ENCODE measurements at places on chromosomes 16 and 17. TPM values are rescaled to one million over a fixed set of nuclear protein-coding genes. Genes with fewer than 3 reads are reported as not detected.

DNA sequence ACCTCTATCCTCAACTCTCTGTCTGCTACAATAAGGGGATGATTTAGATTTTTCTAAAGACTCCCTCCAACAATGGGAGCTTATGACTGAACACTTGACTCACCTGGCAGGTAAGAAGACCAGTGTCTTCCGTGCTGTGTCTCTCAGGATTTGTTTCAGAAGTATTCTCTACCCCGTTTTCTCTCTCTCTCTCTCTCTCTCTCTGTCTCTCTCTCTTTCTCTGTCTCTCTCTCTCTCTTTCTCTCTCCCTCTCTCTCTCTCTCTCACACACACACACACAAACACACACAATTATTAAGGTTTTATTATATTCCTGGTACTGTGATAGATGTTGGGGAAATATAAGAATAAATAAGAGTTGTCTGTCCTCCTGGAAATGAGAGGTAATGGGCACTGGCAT is 263.9 kb downstream of the TOX3 start:
- DNase-seq, result no peak

DNA sequence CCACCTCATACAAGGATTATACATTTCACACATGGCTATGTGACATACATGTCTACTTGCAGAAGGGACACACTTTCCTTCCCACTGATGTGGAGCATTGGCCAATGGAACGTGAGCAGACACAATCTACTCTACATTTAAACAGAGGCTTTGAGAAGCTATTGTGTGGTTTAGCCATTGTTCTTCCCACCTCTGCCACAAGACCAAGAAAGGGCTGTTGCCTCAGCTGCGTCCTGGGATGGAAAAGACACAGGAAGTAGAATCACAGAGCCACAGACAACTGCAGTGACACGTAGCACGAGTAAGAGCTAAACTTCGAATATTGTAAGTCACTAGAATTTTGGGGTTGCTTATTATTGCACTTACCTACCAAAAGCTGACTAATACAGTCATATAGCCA is 33.3 kb downstream of the PRKCB start:
- no peak for DNase-seq

RNF151 gene
- total RNA-seq, result not detected

FBXO39 gene
- total RNA-seq, result not detected

BCO1 gene
- total RNA-seq, result not detected

MMP28 gene
- not detected for total RNA-seq

- no peak for DNase-seq
These were observed 59.0 kb downstream of the SPACA3 start for GRCh38 chr17:33050611-33051140.

PRR14 gene
- total RNA-seq, result 32.4 TPM

DNA sequence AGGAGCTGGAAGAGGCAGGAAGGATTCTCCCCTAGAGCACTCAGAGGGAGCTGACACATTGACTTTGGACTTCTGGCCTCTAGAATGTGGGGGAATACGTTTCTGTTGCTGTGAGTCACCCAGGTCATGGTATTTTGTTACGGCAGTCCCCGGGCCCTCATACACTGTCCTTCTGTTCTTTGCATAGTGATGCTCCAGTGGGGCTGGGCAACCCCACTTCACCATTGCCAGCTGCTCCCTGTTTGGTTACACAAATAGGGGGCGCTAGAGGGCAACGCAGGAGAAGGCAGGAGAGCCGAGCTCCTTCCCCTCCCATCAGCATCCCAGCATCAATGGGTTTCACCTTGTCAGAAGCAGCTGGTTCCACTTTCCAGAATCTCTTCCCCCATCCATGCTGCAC is 257.7 kb upstream of the FOXF1 start:
- peak; percentile 15 for DNase-seq

DNA sequence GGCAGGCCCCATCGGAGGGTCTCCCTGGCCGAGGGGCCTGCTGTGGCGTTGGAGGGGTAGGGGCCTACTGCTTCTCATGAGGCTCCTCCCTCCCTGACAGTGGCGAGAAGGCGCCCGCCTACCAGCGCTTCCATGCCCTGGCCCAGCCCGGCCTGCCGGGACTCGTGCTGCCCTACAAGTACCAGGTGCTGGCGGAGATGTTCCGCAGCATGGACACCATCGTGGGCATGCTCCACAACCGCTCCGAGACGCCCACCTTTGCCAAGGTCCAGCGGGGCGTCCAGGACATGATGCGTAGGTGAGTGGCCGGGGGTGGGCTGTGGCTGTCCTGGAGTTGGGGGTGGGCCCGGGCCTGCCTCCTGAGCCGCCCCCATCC is 1.7 kb downstream of the CDT1 start:
- DNase-seq, result no peak

KRTAP4-3 gene
- total RNA-seq, result not detected

GRCh38 chr16:53891409-53892139 is 187.6 kb downstream of the FTO start:
- no peak for DNase-seq

- DNase-seq, result no peak
These were observed 55.0 kb downstream of the PITPNM3 start for GRCh38 chr17:6501359-6501758.

MMP25 gene
- total RNA-seq, result 0.06 TPM

GRCh38 chr16:7888411-7888810 is 555.8 kb downstream of the RBFOX1 start:
- DNase-seq, result no peak

DNA sequence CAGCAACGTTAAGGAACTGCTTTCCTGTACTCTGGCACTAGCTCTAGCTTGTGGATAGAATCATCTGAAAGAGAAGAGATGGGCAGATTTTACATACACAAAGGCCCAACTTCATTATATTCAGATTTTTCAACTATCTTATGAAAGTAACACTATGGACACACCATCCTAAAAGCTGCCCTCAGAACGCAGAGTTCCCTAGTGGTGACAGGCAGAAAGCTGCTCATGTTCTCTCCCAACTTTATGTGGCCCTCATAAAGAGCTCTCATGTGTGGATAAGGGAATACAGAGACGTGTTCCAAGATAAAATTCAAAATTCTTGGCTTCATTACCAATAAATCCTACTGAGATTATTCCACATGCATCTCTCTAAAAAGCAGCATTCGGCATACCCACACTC is 1.5 kb downstream of the CFAP20 start:
- peak; percentile 30 for DNase-seq

GRCh38 chr16:15996432-15997109 is 47.2 kb downstream of the ABCC1 start:
- DNase-seq, result peak; percentile 89

DNA sequence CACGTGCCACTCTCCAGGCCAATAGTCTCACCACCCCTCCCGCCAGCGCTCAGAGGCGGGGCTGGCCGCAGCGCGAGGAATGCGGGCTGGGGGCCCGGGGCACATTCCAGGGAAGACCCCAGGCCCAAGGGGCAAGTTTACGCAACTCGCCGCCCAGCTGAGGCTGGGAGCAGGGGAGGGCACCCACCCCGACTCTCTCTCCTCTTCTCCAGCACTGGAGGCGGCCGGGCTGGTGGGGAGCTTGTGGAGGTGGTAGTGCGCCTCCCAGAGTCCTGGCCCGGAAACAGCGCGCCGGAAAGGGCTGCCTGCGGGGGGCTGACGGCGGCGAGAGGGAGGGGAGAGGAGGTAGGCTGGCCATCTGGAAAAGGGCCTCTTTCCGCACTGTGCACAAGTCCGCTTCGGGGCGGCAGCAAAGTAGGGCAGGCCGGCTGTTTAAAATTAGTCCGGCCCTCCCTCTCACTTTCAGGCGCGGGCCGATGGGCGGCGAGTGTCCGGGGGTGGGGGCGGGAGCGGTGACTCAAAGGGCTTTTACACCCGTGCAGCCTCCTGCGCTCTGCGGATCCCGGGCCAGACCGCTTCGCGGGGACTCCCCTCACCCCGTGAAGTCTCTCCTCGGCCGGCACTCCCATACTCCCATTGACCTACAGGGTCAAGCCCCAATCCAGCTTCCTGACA is 1.1 kb downstream of the FHOD1 start:
- DNase-seq, result peak; percentile 81

KRT39 gene
- not detected for total RNA-seq

ALOXE3 gene
- 0.18 TPM for total RNA-seq

- DNase-seq, result peak; percentile 72
These were observed 26.0 kb upstream of the B4GALNT2 start for GRCh38 chr17:49106321-49107210.

DNA sequence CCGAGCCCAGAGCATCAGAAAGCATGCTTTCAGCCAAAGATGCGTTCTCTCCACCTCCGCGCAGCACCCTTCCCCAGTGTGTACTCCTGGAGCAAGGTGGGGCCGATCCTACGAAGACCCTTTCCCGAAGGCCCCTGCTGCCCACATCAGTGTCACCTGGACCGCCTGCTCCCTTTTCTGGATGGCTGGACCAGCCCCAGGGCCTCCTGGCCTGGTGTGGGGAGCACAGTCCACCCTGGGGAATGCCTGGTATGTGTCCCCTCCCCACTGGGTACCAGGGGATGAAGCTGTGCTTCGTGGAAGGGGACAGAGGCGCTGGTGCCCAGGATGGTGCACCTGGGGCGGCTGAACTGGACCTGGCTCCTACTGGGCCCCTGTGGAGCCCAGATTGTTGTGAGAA is 173.8 kb downstream of the SEC14L1 start:
- DNase-seq, result no peak

DNA sequence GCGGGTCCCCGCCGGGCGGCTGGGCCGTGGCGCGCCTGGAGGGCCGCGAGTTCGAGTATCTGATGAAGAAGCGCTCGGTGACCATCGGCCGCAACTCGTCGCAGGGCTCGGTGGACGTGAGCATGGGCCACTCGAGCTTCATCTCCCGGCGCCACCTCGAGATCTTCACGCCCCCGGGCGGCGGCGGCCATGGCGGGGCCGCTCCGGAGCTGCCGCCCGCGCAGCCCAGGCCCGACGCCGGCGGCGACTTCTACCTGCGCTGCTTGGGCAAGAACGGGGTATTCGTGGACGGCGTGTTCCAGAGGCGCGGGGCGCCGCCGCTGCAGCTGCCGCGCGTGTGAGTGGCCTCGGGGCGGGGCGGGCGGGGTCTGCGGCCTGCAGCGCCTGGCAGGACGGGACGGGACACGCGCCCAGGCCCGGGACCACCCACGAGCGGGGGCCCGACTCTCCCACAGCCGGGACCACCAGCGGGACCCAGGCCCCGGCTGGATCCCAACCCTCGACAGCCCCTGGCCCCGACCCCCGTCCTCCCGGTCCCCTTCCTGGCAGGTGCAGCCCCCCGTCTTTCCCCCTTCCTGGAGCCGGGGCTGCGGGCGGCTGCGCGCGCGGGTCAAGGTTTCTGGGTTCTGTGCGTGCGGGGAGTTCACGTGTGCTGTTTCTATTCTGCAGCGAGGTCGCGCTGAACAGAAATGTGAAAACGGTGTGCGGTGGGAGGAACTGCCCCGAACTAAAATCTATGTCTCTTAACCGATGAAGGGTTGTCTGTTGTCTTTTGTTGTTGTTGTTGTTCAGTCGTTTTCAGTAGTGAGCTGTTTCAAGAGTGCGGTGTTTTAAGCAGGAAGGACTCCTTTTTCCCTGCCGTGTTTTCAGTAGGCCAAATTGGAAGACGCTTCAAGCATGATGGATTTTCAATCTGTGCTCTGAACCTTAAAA is 705 bp downstream of the FOXK2 start:
- DNase-seq, result no peak

Measured in HFFc6 (cell line).